ENCODE measurements at places on chromosomes 12 and 14.
A peak's percentile ranks its signal among the peaks of the same experiment; 100 is the strongest.

GRCh38 chr12:80941916-80942315, 4.2 kb upstream of the LIN7A start:
- no peak for DNase-seq

- no peak for DNase-seq
Observed at GRCh38 chr14:77113644-77114043, 15.6 kb downstream of the CIPC start.

DNA sequence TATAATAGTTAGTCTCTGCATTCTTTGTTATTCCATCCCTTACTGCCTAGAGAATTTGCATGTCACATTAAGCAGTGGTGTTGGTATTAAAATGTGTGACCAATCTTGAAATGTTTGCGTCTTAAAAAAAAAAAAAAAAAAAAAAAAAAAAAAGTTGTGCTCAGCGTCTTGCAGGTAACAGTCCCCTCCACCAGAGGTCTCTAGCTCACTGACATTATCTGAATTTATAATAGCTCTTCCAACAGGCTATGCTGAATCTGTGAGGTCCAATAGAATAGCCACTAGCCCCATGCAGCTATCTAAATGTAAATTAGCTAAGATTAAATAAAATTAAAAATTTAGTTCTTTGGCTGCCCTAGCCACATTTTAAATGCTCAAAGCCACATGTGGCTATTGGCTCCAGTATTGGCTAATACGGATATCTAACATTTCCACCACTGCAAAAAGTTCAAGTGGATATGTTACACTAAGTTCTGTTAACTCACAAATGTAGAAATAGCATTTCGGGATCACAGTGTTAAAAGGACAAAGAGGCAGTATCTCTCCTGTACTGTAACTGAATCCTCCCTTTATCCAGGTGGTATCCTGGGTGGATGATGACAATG, 28.7 kb downstream of the NKX2-8 start:
- DNase-seq, result peak; percentile 84

DNA sequence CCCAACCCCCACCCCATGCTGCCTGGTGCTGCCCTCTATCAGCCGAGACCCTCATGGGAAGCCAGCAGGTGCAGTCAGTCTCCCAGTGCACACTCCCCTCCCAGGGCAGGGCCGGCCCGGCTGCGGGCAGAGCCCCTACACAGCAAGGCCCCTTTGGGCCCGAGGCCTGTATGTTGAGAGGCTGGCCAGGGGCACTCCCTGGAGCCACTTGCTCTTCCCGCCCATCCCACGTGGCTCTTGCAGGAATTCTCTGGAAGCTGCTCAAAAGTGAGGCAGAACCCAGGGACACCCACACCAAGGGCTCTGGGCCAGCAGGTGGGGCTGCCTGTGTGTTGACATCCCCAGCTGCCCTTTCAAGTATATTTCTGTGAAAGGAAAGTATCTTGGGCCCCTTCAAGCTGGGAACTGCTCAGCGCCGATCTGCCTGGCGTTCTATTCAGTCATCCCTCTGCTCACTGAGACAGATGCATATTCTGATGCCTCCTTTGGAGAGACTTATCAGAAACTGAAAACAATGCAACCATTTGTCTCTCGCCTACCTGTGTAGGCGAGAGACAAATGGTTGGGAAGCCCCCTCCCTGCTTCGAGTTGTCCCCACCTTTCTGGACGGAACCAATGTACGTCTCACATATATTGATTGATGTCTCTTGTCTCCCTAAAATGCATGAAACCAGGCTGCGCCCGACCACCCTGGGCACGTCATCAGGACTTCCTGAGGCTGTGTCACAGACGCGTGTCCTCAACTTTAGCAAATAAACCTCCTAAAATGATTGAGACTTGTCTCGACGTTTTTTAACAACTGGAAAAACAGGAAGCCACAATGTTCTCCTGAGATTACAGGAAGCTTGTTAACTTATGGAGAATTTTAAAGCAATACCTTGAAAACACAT, 6.0 kb downstream of the GPR132 start:
- DNase-seq, result no peak

DNA sequence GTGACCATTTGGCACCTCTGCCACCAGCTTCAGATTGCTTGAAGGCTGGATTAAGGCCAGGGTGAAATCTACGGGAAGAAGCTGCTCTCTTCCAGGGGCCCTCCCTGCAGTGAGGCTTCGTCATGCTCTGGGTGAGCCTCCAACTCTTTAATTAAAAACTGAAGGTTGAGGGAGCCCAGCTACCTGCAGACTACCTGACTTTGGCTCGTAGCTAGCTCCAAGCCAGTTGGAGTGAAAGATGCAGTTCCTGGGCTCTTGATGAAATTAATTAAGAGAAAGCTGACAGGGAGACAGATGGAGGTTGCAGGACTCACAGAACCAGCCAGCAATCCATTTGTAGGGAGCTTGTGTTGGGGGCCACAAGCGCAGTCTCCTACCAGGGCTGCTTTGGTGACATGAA, 168.5 kb upstream of the SFSWAP start:
- no peak for DNase-seq

- DNase-seq, result no peak
Observed at GRCh38 chr12:80720516-80720915, 3.8 kb downstream of the MYF5 start.

- no peak for DNase-seq
Observed at GRCh38 chr14:67919259-67920032, 99.9 kb downstream of the RAD51B start.

GRCh38 chr12:9751204-9752144, 9.2 kb downstream of the CD69 start:
- peak; percentile 38 for DNase-seq

- no peak for DNase-seq
Observed at GRCh38 chr12:113766879-113767878, 198.9 kb downstream of the RBM19 start.

DNA sequence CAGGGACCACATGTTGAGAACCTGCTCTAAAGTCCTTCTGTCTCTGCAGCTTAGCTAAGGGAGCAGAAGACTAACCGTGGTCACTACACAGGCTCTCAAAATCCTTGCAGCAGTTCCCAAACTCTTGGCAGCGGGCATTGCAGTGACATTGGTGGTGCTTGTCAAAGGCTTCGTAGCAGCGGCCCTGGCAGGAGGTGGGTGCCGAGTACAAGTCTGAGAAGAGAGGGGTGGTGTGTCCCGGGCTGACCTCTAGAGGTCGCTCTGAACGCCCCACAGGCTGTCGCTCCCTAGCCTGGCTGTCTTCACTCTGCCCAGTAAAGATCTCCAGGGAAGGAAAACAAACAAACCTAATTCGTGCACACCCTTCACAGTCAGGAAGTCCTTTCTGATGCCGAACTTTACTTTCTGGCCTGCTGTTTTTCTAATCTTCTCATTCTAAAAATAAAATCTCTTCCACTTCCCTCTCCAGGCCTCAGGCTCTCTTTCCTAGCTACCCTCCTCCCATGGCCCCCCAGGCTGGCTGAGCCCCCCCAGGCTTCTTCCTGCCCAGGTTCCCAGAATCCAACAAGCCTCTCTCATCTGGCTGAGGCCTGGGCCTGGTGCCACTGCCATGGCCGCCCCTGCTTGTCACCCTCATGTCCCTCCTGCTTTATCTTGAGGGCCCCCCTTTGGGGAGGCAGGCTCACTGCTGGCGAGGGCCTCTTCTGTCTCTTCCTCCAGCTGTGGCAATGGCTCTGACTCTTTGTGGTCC, 7.7 kb downstream of the ENDOU start:
- peak; percentile 89 for DNase-seq

DNA sequence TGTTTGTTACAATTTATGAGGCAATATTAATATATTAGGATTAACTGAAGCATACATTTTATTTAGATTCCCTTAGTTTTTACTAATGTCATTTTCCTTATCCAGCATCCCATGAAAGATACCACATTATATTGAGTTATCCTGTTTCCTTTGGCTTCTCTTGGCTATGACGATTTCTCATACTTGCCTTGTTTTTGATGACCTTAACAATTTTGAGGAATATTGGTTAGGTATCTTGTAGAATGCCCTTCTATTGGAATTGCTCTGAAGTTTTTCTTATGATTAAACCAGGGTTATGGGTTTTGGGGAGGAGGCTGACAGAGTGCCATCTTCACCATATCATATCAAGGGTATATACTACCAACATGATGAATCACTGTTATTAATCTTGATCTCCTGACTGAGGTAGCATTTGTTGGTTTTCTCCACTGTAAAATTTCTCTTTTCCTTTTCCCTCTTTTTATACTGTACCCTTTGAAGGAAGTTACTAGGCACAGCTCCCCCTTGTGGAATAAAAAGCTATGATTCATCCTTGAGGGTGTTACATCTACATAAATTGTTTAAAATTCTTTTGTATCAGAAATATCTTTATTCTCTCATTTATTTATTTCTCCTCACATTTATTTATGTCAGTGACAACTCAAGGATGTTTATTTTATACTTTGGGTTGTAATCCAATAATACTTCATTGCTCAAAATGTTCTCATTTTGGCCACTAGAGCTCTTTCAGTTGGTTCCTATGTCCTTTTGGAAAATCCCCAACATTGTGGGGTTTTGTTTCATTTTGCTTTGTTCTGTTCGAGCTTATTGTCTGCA, 239.0 kb downstream of the SLC16A7 start:
- DNase-seq, result peak; percentile 5

DNA sequence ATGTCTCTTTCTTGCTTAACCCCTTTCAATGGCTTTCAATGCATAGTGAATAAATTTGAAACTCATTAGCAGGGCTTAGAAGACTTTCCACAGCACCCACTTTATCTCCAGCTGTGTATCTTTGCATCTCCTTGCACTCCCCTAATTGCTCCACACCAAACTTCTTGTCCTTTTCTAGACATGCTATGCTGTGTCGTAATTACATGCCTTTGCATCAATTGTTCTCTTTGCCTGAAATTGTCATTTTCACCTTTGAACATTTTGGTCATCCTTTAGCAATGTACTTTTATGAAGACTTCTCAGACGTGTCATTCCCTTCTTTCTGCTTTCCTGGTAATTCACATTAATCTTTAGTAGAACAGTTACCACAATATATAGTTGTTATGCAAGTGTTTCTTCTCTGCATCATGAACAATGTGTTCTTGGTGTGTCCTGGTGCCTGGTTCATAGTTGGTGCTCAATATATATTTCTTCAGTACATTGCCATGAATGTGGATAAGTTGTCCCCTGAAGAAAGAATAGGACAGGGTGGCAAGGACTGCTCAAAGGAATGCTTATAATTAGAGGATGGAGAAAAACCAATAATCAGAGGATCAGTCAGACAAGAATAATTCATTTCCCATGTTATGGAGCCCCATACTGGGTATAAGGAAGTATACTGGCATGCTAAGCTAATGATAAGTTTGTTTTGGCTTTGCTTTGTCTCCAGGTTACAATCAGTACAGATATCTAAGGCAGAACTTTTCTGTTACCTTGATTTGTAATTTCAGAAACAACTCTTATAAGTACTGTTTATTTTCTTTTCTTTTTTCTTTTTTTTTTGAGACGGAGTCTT, 27.2 kb downstream of the ARF6 start:
- no peak for DNase-seq

DNA sequence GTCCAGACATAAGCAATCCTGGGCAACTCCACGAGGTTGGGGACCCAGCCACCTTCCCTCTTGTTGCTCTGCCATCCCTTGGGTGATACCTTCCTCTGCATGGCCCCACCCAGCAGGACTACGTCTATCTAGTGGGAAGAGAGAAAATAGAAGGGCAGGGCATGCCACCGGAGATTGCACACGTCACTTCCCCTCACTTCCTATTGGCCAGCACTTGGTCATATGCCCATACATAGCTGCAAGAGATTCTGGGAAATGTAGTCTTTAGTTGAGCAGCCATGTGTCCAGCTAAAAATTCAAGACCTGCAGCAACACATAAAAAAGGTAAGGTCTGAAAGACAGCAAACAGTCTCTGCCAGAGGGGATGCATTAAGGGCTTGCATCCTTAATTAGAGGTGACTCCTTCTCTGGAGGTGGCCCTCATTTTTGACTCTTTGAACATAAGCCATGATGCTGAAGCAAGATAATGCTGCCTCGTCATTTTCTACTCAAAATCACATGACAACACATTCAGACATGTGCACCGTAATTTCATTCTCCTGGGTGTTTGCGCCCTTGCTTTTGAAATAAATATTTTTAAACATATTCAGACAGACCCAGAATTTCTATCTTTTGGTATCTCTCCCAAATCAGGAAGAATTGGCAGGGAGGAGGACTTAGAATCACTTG, 91.8 kb upstream of the PWP1 start:
- DNase-seq, result no peak

- no peak for DNase-seq
Observed at GRCh38 chr14:55914771-55915170, 203.4 kb upstream of the PELI2 start.

DNA sequence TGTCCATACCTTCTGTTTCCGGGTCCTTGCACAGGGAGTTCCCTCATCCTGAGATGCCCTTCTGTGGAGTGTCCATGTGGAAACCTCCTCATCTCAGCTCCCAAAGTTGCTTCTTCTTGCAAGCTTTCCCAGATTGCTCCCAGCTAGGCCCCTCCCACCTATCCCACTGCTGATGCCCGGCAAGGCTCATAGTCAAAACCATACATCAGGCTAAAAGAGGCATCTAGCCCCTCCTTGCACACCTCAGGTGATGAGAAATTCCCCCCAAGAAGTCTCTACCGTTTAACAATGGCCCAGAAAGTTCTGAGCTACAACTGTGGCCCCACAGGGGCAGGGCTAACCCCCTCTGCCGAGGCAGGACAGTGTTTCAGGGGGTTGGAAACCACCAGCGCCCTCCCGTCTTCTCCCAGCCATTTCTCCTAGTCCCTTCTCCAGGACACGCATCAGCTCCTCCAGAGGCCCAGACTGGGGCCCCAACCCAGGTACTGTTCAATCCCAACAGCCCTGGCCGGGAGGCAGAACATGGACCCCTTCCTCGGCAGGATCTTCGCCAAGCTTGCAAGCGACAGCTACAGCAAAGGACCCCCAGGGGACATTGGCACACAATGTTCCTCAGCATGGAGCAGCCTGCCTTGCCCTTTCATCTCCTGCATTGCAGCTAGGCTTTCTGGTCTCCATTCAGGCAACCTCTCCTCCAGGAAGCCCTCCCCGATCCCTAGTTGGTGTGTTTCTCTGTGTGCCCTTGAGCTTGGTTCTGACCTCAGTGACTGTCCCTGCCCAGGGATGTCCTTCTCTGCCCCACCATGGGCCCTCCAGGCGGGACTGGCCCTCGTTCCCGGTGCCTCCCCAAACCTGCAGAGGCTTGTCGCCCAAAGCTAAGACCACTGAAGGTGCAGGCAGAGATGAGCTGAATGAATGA, 4.5 kb upstream of the BEGAIN start:
- no peak for DNase-seq

GRCh38 chr12:94222351-94223084, 74.1 kb downstream of the PLXNC1 start:
- DNase-seq, result no peak

DNA sequence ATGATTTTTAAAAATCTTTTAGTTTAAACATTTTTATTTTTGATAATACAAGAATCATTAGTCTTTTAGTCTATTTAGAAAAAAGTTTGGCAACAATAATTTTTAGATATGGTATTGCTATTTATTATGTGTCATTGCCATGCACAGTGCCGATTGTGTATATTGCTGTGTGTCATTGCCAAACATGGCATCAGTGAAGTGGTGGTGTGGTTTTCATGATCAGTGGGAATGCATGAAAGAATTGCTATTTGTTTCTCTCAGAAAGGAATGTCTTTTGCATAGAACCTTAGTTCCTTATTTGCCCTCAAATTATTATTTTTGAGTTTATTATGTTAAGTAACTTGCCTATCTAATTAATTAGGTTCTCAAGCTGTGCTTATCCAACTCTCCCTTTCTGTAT, 397.5 kb upstream of the PDE3A start:
- no peak for DNase-seq

Data from NCI-H1092 treated with DMSO at 0.1 percent for 48 hours (cell line).